Fibroblast of skin of left quadriceps (primary cell): ENCODE measurements at places on chromosomes 7 and 10.

DNA sequence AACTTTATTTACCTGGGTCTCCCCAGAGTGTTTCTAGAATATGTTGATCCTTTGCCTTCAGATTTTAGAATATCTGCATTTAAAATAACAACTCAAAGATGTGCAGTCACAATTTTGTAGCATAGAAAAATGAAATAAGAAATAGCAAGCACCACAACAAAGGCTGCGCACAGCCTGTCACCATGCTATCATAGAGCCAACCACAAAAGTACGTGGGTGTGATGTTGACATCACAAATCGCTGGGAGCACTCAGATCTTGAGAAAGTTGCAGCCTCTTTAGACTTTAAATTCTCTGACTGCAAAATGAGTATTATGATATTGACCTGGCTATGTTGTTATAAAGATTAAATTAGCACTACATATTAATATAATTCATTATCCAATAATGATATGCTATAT, 177.9 kb downstream of the TNS3 start:
- DNase-seq: no peak

GRCh38 chr10:127435246-127435645, 113.9 kb upstream of the NPS start:
- DNase-seq: no peak

GRCh38 chr7:103791894-103792293, 197.6 kb downstream of the RELN start:
- DNase-seq: no peak

- no peak for DNase-seq
These were observed 99.6 kb upstream of the CCNY start for GRCh38 chr10:35236739-35237138.

DNA sequence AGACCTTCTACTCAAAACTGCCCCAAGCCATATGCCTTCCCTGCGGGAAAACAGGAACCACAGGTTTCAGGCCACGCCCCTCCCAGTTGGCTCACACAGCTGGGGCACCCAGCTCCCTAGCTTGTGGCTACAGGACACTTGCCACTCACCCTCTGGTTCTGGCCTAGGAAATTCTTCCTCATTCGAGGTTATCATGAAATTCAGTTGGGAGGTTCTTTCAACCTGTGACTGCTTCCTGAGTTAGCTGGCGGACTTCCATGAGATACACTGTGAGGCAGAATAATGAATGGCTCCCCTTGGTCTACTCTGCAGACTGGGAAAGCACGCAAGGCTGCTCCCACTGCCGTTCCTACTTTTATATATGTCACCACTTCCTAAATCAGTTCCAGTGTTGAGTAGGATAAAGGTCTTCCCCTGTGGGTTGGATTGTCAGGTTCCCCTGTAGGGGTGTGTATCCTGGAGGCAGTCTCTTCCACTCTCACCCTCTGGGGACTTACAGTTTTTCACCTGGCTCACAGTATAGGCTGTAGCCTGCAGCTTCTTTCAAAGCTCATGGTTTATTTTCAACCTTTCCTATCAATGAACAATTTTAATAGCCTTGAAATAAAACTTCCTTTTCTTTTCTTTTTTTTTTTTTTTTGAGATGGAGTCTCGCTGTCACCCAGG, 37.0 kb downstream of the GPR22 start:
- DNase-seq: peak; percentile 6

DNA sequence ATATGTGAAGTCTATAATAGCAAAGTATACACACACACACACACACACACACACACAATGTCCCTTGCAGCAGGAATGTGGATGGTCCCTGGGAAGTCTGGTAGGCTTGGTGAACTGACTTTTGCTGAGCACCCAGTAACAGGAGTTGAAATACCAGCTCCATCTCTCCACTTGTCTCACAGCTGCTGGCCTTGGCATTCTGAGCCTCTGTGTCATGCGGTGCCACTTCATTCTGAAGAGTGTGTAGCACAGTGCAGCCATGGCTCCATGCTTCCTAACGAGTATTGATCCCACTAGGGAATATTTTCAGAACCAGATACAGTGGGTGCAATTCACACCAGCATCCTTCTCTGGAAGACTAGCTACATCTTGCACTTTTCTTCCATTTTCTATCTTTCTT, 192.4 kb downstream of the ADARB2 start:
- DNase-seq: no peak

GRCh38 chr10:97195706-97196222, 10.0 kb upstream of the SLIT1 start:
- DNase-seq: no peak

- peak; percentile 69 for DNase-seq
These were observed 771 bp downstream of the PHYHIPL start for GRCh38 chr10:59177031-59177797.

DNA sequence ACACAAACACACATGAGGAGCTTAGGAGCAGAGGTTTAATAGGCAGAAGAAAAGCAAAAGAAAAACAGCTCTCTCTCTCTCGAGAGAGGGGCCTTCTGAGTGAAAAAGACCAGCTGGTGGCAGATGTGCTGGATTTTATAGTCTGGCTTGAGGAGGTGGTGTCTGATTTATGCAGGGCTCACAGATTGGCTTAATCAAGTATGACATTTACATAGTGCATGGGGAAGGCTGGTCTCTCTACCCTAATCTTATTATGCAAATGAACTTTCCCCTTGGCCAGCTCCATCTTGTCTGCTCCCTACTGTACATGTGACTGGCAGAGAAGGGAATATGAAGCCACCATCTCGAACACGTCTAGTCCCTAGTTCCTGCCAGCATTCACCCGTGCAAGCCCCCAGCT, 219.5 kb upstream of the ZNF804B start:
- DNase-seq: no peak

GRCh38 chr7:107836237-107837144, 33.5 kb upstream of the SLC26A3 start:
- no peak for DNase-seq

DNA sequence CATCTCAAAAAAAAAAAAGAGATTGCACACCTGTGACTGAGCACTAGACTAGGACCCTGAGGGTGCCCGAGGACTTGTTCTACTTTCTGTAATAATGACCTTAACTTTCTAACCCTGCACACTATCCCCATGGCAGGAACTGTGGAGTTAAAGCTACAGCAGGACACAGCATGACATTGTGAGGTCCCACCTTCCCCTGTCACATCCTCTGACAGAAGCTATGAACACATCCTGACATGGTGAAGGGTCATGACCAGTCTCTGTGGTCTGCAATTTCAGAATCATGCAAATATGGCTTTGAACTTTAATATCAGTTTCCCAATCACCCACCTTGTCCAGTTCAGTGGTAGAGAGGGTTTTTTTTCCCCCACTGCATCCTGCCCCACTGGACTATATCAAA, 18.5 kb upstream of the SAR1A start:
- no peak for DNase-seq

- no peak for DNase-seq
These were observed 10.1 kb downstream of the STK17A start for GRCh38 chr7:43593010-43593409.

- DNase-seq: no peak
These were observed 89.0 kb upstream of the KIAA1217 start for GRCh38 chr10:24119896-24120295.

DNA sequence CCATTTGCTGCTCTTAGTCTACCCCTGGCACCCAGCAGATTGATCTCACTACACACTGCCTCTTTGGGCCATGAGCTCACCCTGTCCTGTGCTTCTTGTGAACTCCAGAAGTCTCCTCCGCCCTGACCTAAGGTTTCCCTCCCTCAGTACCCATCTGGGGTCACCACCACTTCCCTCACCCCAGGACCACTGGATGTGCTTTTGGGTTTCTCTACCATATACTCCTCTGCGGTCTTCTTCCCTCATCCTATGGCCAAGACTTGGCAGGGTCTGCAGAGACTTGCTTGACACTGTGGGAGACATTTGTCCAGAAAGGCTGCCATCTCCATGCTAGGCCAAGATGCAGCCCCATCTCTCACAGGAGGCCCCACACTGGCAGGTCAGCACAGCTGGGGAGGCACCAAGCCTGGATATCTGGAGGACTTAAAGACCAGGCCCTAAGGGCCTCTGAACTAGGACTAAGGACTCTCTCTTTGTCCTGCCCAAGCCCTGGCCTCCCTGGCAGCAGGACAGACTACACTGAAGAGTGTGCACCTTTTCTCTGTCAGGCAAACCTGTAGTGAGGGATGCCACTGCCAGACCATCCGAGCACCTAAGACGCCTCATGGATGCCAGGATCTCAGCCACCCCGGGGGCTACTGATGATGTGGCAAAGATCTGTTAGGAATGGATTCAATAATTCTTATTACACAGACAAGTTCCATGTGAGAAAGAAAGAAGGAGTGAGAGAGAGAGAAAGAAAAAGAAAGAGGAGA, 134.6 kb downstream of the ZNF467 start:
- DNase-seq: no peak

GRCh38 chr7:96910486-96910885, 94.9 kb upstream of the DLX6 start:
- DNase-seq: no peak

DNA sequence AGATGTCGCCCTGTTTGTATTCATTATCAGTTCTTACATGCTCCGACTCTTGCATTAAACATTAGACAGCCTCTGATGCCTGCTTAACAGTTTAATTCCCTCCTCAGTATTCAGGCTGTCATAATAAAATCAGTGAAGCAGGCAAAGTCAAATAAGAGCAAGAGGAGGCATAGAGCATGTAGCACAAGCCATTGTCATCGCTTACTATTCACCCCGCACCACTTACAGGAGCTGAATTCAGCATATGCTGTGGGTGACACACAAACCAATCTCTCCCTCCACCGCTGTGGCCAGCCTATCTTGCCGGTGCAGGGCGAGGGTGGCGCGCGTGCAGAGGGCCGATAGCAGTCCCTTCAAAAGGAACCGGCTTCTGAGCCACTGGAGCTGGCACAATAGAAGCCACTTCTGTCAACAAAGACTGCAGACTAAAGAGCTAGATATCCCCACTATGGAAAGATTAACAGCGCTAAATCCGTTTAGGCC, 433.2 kb upstream of the MGMT start:
- DNase-seq: no peak

DNA sequence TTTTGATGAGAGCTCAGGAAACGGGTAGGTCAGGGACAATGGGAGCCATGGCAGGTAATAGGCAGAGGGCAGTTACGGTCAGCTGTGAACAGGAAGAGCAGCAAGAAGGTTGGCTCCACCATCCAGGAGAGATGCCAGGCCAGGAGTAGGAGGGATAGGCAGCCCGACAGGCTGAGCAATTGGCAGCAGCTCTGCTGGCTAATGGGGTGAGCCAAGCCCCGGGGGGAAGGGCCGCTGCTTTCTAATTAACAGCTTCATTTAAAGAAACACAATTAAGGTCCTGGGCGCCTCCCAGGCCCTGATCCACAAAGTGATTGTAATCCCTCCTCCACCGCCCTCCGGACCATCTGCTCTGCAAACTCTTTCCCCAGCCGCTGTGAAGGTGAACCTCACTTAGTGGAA, 23.7 kb downstream of the SH2B2 start:
- no peak for DNase-seq

GRCh38 chr10:87618566-87619423, 40.9 kb upstream of the PAPSS2 start:
- no peak for DNase-seq

- DNase-seq: no peak
These were observed 93.5 kb upstream of the KIAA1217 start for GRCh38 chr10:24115403-24115802.

GRCh38 chr7:85927226-85927625, 716.5 kb upstream of the GRM3 start:
- no peak for DNase-seq

- no peak for DNase-seq
These were observed 58.7 kb downstream of the PIK3AP1 start for GRCh38 chr10:96661632-96662031.
